CD4-positive, alpha-beta memory T cell (primary cell): ENCODE measurements at places on chromosomes 2 and 18. TPM values are rescaled to one million over a fixed set of nuclear protein-coding genes. Genes with fewer than 3 reads are reported as not detected.

Gene RFTN2
- not detected for total RNA-seq

DNA sequence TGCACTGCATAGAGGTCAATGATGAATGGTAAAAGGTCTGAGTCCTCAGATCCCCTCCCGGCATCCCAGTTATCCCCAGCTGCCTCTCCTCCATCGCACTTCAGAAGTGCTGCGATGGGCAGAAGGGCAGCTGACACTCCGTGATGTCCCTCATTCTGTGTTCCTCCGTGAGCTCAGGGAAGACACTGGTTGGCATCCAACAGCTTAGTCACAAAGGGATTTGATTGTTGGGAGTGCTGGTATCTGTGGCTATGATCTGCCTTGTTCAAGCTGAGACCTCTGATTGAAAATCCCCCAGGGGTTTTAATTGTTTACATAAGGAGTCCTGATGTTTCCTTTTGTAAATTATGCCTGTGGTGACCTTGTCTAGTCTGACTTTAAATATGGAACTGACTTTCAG lies 19.0 kb upstream of the SAG start:
- DNase-seq = no peak

DNA sequence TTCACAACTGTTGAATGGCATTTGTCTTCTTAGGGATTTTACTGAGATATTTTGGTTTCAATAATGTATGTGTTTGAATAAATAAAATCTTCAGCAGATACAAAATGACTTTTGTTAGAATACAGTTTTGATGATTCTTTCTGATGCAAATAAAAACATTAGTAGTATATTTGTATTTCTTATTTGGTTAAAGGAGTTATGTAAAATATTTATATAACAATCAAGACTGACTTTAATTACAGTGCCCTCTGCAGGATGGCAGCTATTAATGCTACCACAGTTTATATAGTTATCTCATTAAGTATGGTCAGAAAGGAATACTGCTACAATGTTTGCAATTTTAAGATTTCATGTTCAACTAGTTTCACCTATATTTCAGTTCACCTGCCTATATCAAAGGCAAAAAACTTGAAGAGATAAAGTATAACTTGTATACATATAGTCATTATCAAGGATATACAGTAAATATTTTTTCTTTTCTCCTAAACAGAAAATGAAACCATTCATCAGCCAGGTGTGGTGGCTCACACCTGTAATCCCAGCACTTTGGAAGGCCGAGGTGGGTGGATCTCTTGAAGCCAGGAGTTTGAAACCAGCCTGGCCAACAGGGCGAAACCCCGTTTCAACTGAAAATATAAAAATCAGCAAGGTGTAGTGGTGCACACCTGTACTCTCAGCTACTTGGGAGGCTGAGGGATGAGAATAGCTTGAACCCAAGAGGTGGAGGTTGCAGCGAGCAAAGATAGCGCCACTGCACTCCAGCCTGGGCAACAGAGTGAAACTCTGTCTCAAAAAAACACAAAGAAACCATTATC lies 19.8 kb downstream of the ARL5A start:
- DNase-seq = peak; percentile 31

DNA sequence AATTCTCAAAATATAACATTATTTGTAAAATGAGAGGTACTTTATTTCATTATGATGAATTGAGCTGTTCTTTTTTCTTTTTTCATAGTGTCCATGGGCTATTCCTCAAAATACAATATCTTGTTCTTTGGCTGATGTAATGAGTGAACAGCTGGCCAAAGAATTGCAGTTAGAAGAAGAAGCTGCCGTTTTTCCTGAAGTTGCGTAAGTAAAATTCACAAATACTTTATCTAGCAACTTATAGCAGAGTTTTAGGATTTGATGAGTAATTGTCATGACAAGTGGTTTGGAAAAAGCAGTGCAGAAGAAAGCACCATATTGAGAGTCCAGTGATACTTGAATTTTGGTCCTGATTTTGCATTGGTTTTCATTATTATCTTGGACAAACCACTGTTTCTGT lies 9.8 kb downstream of the RIOK3 start:
- no peak for DNase-seq

Gene GALR1
- not detected for total RNA-seq

DNA sequence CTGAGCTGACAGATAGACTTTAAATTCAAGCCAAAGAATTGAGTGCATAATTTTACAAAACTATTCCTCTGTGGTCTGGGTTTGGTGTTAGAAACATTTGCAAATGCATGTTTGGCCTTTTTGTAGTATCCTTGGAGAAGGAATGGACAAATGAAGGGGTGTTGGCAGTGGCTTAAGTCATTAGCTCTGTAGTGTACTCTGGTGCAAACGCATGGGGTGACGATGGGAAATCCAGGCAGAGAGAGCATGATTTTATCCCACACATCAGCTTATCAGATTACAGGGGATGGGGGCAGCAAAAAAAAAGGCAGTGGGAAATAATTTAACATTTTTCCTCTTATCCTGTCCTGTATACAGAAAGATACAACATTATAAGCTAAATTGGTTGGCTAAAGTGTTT lies 320.6 kb downstream of the ZNF516 start:
- no peak for DNase-seq

- no peak for DNase-seq
Observed at GRCh38 chr18:68456985-68457384, 257.9 kb downstream of the TMX3 start.

- DNase-seq = no peak
Observed at GRCh38 chr18:73381699-73382036, 513.9 kb upstream of the NETO1 start.

DNA sequence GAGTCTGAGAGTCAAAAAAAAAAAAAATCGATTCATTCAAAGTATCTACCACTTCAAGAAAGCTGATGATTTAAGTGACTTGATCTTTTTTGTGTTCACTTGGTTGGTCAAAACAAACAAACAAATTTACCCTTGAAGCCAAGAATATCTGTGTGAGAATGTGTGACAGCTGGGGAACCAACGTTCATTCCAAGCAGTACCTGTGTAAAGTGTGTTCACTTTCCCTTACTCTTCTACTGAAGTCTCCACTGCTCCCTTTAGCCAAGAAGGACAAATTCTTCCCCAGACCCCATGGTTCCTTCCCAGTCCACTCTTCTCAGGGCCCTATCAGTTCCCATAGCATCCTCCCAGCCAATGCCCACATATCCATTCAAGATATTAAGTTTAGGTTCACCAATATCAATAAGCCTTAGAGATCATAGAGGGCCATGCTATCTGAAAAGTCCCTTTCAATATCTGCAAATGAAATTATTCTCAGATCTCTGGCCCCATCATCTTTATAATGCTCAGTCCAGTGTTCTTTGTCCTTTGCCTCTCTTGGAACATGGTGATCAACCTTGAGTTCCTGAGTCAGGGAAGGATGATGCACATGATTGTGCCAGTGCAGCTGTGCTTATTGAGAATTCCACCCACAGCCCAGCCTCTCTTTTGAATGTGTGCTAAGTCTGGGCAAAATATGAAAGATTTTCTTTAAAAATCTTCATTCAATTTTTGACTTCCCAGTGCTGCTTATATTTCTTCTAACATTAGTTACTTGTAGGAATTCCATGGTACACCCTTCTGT lies 82.8 kb upstream of the DTNA start:
- DNase-seq = no peak

DNA sequence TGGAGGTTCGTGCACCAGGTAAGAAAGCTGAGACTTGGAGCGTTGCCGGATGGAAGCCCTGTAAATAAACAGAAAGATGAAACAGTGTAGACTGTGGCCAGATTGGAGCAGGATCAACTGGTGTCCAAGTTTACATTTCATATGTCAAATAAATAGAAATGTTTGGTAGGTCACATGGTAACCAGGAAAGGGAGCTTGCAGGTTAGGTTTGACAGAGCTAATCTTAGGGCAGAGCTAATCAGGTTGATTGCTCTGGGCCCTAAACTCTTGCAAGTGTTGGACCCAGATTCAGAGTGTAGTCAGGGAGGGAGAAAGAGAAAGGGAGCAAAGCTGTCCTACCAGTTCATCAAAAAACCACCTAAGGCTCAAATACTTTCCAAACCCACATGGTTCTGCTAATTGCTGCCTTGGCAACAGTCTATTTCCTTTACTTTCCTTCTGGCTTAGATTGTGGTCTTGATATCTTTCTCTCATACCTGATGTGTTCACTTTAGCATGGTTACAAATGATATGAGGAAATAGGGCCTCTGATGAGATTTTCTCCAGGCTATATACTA lies 63.2 kb downstream of the G6PC2 start:
- peak; percentile 52 for DNase-seq

DNA sequence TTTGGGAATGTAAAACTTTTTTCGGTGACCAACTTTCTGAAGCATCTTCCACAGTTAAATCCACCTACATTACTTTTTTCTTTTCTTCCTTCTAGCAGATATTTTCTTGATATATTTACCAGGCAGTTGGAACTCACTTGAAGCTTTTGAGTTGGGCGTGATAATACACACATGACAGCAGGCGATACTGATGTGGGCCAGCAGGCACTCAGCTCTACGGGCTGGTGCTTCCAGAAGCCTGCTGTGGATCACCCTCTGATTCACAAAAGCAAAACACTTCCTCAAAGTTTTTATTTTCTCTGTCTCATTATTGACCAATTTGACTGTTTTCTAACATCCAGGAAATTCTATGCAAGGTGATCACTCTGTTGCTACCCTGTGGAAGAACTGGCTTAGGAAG lies 22.9 kb downstream of the GRHL1 start:
- DNase-seq = no peak

DNA sequence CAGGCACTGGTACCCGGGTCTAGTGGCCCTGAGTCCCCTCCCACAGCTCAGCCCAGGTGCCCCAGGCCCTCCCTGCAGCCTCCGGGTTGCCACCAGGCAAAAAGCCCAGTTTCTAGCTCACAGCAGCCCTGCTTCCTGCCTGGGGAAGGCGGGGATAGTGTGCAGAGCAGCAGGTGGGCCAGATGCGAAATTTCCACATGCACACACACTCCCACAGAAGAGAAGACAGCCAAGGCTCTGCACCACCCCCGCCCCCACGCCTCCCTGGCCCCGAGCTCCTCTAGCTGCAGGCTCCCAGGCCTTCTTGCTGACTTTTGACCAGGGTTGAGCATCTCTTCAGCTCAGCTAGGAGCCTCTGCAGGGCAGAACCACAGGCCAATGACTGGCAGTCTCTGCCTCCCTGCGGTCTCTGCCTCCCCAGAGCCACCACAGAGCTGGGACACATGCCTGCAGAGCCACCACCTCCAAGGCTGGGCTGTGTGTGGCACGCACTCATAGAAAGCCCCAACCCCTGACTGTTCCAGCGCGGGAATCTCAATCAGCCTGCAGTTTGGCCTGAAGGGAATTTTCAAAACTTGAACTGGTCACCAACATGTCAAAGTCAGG lies 7.2 kb downstream of the SLC66A2 start:
- DNase-seq = no peak

- no peak for DNase-seq
Observed at GRCh38 chr2:148132412-148132811, 111.5 kb downstream of the MBD5 start.

DNA sequence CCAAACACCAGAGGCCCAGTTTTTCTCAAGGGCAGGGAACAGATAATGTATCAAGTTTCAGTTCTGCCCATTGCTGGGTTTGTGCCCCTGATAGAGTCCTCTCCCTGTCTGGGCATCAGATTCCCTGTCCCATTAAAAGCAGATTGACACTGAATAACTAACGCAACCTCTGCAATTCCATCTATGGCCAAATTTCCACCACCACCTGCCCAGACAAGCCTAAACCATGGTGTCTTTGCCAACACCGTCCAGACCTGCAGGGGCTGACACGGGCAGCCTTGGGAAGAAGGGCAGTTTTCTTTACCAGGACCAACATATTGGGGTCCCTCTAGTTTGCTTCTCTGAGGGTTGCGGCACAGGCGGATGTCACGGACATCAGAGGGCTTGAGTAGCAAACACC lies 26.4 kb upstream of the PAX8 start:
- DNase-seq = no peak

DNA sequence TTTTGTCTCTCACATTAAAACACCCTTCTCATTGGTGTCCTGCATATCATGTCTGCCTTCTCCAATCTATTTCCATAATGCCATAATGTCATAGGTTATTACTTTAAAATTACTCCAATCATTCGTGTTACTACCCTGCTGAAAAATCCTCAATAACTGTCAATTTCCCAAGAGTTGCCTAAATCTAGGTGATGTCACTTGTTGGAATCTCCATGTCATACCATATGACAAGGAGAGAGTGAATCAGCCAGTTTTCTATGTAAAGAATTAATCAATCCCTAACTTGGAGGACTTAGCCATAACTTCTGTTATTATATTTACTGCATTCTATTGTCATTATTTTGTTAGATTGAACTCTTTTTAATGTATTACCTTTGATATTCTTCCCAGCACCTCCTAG lies 62.5 kb downstream of the PHLPP1 start:
- DNase-seq = no peak

GRCh38 chr2:132936261-132936660 lies 266.3 kb upstream of the LYPD1 start:
- no peak for DNase-seq

DNA sequence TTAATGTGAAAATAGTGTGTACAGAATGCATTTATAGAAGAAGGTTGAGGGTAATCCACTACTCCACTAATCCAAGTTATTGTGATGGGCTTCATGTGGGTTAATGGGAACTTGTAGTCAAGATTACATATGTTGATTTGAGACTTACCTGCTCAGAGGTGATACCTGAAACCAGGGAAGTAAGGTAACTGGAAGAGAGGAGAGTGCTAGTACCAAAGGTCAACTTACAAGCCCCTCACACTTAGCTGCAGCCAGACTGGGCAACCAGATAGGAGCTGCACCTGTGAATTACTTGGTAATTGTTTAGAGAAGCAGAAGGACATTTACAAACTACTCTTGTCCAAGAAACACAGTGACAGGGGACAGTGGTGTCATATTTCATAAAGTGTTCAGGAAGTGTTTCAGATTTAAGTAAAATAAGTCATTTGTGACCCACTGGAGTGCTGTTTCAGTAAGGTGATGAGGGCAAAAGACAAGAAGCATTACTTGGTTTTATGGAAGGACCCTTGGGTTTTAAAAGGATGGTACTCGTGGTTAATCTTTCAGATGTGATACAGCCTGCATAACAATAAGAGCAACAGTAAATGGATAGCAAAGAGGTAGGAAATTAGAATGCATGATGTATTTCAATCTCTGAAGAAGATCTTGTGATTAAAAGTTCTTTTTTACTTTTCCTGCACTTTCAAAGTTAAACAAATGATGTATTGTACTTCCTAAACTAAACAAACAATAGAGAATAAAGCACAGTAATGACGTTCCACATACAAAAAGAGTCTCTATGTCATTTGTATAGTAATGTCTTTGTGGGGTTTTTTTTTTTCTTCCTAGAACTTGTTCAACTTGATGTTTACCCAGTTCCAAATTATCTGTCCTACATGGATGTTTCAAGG lies 189.3 kb downstream of the PHLPP1 start:
- no peak for DNase-seq

Gene CHMP1B
- 46.9 TPM for total RNA-seq

DNA sequence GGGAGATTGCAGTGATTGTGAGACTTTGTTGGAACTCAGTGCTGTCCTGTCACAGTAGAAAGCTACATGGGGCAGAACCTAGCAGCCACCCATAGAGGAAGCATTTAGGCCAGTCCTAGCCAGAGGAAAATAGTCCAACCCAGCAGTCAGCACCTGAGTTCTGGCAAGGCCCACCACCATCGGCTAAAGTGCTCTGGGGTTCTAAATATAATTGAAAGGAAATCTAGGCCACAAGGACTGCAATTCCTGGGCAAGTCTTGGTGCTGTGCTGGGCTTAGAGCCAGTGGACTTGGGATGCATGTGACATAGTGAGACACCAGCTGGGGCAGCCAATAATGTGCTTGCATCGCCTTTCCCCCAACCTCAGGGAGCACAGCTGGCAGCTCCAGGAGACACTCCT lies 28.9 kb upstream of the ACTR2 start:
- no peak for DNase-seq

Gene SLC1A4
- total RNA-seq = 8.2 TPM

Gene ARMC9
- 1.1 TPM for total RNA-seq
